MV-4-11 (cell line): ENCODE measurements at places on chromosomes 7 and 10.

GRCh38 chr7:112150823-112151641 lies 55.2 kb downstream of the DOCK4 start:
- DNase-seq, result no peak

DNA sequence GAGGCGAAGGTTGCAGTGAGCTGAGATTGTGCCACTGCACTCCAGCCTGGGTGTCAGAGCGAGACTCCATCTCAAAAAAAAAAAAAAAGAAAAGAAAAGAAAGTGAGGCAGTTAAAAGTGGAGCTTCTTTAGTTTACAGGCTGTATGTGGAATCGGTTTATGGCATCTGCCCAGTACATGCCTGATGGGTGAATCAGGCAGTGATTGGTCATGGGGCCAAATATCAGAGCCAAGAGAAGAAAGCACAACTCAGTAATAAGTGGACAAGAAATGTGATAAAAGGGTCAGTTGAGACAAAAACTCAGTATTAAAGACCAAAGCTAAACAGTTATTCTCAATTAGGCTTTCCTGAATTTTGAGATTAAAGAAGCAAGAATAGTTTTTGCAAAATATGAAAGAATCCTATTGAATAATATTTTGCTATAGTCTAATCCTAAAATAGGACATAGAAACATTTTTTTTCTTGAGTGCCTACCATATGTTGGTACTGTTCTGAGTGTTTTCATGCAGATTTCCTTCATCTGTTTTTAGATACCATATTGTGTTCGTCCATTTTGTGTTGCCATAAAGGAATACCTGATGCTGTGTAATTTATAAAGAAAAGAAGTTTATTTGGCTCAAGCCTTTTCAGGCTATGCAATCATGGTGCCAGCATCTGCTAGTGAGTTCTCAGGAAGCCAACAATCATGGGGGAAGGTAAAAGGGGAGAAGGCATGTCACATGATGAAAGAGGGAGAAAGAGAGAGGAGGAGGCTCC lies 14.4 kb downstream of the CDC14C start:
- no peak for DNase-seq

GRCh38 chr10:19947656-19948055 lies 131.4 kb downstream of the PLXDC2 start:
- DNase-seq, result no peak

- no peak for DNase-seq
Observed at GRCh38 chr7:4174451-4174850, 507.6 kb upstream of the FOXK1 start.

- DNase-seq, result no peak
Observed at GRCh38 chr7:121288894-121289293, 39.9 kb upstream of the WNT16 start.

- DNase-seq, result no peak
Observed at GRCh38 chr7:128879939-128880746, 17.5 kb downstream of the ATP6V1F start.

GRCh38 chr7:55107946-55108345 lies 89.1 kb downstream of the EGFR start:
- DNase-seq, result no peak

DNA sequence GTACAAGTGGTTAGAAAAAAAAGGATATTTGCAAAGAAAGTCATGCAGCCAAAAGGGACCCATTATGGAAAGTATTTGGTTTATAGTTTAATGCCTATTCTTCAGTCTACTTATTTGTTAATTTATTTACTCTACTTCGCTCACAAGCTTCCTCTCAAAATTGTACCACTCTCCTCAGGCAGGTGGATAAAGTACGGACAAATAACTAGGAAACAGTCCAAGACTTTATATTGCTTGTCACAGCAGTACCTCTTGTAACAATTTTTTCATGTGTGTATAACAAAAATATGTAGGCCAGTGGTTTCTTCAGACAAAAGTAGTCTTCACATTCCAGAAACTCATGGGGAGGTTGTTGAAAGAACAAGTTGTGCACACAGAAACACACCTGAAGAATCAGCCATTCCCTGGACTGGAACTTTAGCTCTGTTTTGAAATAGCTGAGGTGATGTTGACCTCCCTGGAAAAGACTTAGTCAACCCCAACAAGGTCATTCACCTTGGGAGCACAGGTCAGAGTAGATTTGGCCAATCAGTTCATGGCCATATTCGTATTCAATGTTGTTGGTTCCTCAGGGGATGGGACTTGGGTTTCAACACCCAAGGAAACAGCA lies 73.4 kb downstream of the TES start:
- no peak for DNase-seq

DNA sequence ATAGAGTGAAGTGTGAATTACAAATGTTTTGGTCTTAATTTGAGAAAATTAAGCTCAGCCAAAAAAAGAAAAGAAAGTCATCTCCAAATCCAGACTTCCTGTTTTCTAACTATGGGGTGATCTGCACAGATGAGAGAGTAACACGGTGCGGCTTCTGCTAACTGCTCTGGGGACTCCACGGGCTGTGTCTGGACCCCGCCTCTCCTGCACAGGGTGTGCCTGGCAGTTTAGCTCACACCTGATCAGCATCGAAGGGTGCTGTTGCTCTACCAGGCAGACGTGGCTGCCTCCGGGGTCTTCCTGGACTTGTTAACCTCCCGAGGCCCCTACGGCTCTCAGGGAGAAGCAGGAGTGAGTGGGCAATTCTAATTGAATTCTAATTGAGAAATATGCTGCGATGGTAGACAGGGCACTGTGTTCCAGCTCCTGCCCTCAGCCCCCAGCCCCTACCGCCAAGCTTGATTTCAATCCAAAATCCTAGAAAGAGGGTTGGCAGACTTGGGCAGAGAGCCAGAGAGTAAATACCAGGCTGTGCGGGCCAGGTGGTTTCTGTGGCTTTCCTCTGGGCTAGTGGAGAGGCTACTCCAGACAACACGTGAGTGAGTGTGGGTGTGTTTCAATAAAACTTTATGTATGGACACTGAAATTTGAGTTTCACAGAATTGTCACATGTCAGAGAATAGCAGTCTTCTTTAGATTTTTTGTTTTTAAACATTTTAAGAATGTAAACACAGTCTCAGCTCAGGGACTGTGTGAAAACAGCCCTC lies 13.4 kb downstream of the SHH start:
- DNase-seq, result peak; percentile 66

DNA sequence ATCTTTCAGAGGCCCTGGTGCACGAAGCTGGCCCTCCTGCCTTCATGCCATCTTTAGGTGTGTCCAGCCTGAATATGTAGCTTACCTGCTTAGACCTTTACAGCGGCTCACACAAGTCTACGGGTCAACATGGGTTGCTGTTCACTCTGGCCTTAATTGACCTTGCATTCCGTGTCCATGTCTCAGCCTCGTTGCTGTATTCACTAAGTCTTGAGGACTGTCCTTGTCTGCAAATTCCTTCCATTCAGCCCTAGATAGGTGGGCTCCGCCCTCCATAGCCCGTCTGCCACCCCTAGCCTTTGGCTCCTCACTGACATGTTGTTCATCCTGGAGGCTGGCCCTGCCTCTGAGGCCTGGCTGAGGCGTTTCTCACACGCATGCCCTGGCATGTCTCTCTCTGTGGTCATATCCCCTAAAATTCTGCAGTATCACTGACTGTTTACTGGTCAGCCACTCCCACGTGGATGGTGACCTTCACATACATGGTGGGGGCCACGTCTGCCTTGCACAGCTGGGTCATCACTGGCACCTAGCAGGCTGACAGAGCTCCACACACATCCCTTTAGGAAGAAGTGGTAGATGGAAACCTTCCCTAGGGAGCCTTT lies 394.1 kb upstream of the MKI67 start:
- DNase-seq, result no peak

- no peak for DNase-seq
Observed at GRCh38 chr7:11969643-11970042, 137.6 kb upstream of the THSD7A start.

GRCh38 chr10:133592716-133593115 lies 27.3 kb upstream of the SYCE1 start:
- DNase-seq, result no peak

DNA sequence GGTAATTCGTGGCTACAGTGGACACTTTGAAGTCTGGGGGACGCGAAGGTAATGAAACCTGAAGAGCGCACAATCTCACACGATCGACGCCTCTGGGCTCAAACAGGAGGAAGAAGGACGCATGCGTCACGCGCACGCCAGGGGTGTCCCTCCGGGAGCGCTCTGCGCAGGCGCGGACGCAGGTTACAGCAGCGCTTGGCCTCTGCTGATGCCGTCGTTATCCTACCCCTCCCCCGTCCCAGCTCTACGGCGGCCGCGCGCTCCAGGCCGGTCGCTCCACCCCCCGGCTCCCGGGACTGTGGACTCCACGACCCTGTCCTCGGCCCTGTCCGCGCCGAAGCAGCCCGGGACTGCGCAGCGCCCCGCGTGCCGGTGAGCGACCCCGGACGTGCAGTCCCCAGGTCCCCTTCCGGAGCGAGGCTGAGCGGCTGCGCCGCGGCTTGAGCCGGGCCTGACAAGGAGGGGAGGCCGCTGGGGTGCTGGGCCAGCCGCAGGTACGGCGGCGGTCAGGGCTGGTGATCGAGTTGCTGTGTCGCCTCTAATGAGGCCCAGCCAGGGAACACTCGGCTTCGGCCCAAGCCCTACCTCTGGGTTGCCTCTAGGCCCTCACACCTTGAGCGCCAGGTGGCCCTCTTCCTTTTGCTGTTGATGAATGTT lies at the start of gene TMEM106B:
Gene TMEM106B (plus strand): TSS at position 241 of the 657 bp plus-strand sequence. CDS start 3,517 bp downstream, outside the sequence.
- peak; percentile 88 for DNase-seq

- DNase-seq, result no peak
Observed at GRCh38 chr7:147400925-147401324, 1189.6 kb upstream of the C7orf33 start.

DNA sequence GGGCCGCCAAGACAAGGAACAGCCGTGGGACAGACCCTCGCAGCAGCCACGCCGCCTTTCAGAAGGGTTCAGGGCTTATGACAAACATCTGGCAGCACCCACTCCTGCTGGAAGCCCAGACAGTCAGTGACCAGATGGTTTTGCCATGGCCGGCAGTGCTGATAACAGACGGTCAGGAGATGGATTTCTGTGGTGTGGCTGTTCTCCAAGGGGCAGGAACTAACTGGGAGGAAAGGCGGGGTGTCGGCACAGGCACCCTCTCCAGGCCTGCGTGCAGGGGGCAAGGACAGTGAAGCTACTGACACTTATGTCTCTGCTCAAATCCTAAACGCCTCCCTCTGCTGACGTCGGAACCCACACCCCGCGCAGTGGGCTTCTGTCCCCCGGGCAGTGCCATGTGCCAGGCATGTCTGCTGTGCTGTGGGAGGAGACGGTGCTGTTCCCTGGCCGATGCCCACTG lies 416.1 kb downstream of the DNAJB6 start:
- no peak for DNase-seq

DNA sequence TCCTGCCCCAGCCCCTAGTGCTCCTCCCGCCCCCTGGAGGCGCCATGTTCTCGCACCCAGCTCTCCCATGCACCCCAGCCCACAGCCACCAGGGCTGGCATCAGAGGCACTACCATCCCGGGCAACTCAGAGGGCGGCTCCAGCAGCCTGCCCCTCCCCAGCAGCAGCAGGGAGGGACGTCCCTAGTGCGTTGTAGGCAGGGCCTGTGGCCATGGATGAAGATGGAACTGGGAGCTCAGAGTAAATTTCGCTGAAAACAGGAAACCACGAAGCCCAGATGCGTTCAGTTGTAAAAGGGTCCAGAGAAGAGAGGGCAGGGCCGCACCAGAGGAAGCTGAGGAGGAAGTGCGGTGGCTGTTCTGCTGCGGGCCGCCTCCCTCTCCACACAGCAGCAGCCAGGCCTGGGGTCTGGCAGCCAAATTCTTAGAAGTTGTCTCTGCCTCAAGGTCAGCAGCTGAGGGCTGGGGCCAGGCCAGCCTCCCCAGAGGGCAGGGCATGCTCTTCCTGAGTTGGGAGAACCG lies 24.6 kb downstream of the VSIR start:
- DNase-seq, result peak; percentile 100

DNA sequence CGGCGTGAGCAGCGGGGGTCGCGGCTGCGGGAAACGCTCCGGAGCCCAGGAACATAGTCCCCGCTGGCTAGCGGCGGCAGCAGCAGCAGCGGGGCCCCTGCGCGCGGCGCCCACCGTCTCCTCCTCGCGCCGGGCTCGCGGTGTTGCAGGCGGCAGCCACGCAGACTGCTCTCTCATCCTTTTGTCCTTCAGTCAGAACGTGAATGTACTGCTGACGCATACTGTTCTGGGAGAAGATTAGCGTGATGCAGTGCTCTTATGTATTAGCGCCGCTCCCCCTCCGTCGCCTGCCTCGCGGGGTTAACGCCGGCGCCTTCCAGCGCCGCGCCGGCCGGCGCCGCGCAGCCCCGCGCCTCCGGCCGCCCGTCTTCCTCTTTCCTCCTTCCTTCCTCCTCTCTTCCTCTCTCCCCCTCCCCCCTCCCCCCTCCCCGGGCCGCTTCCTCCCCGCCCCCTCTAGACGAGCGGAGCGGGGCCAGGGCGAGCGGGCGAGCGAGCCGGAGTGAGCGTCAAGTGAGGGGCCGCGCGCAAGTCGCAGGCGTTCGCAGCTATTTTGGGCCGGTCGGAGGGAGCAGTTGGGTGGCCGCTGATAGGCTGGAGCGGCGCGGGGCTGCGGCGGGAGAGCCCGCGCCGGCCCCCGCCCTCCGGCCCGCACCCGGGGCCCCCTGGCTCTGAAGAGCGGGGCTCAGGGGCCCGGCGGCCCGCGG lies 816 bp upstream of the LRRC4 start:
- peak; percentile 59 for DNase-seq

- DNase-seq, result no peak
Observed at GRCh38 chr7:84674236-84674913, 479.8 kb upstream of the SEMA3A start.

DNA sequence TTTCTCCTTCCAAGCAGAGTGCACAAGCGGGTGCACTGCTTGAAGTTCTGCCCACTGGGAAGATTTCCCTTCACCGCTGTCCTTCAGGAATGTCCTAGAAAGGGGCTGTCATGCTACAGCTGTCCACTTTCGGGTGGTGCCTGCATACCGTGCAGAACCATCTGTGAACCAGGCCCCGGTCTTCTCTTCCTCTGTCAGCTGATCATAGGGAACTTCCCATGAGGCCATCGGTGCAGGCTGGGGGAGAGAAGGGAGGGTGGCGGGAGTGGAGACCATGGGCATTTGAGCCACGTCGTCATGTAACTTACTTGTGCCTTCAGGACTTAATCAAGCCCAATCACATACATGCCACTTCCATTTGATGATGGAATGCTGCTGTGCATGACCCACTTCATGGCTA lies 111.6 kb downstream of the NKX6-2 start:
- DNase-seq, result no peak

DNA sequence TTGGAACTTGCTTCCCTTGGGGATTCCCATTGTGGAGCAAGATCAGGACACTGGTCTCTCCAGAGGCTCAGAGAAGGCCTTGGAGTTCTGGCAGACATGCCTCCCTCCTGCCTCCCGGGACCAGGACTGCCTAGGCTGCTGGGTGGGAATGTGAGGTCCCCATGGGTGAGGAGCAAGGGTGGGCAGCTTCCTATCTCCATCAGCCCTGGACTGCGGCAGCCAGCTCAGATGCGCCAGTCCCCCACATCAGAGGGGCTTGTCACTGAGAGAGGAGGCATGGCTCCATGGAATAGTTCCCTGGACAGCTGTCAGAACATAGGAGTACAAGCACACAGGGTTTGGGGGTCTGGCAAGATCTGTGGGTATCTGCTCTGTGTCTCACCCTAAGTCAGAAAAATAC lies 17.3 kb downstream of the GPR26 start:
- DNase-seq, result no peak

DNA sequence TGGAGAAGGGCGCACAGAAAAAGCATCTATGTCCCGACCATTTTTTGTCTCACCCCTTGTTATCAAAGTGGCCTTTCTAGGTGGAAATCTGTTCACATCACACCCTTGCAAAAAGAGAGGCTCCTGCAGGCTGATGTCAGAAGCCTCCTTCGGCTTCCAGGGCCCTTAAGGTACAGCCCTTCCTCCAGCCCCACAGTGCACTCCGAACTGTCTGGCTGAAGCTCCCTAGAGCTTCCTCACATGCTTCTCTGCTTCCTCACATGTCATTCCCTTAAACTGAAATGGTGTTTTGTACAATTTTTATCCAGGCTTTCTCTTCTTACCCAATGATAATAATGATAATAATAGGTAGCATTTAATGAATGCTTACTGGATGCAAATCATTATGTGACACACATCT lies 210.3 kb downstream of the INHBA start:
- no peak for DNase-seq
